ENCODE measurements at places on chromosomes 12 and 14. TPM values are rescaled to one million over a fixed set of nuclear protein-coding genes. Genes with fewer than 3 reads are reported as not detected.

- DNase-seq = peak; percentile 36
Observed at GRCh38 chr12:5254703-5255102, 177.2 kb upstream of the NTF3 start.

- peak; percentile 58 for DNase-seq
Observed at GRCh38 chr14:65286443-65286842, 126.1 kb upstream of the FUT8 start.

DNA sequence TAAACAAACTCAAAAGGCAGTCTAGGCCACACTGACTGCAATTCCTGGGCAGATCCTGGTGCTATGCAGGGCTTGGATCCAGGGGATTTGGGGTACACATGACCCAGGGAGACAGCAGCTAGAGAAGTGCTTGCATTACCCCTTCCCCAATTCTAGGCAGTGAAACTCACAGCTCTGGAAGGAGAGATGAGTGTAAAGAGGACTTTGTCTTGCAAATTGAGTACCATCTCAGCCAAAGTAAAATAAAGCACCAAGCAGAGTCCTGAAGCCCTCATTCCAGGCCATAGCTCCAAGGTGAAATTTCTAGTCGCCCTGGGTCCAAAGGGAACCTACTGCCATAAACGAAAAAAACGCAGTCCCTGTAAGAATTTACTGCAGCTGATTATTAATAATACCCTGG lies 644.9 kb upstream of the FLRT2 start:
- DNase-seq = no peak

- DNase-seq = no peak
Observed at GRCh38 chr14:75543253-75543652, 21.0 kb downstream of the BATF start.

DNA sequence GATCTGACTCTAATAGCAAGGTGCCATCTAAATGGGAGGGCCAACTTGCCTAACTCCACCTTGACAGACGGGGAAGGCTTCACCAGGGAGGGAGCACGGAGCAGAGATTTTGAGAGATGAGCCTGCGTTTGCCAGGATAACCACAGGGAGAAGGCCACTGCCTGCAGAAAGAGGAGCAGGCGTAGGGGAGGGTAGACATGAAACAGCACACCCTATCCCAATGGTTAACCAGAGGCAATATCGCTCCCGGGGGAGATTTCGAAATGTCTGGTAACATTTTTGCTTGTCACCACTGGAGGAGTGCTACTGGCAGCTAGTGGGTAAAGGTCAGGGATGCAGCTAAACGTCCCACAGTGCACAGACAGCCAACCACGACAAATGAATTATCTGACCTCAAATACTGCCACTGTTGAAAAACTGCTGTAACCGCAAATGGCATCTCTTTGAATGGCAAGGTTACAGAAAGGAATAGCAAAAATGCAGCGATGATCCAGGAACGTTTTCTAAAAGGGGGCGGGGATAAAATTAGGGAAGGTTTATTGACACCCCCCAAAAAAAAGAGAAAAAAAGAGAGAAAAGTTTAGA lies 126.0 kb upstream of the ATF7IP start:
- peak; percentile 94 for DNase-seq

GRCh38 chr14:80095623-80096022 lies 115.7 kb downstream of the DIO2 start:
- DNase-seq = peak; percentile 90

DNA sequence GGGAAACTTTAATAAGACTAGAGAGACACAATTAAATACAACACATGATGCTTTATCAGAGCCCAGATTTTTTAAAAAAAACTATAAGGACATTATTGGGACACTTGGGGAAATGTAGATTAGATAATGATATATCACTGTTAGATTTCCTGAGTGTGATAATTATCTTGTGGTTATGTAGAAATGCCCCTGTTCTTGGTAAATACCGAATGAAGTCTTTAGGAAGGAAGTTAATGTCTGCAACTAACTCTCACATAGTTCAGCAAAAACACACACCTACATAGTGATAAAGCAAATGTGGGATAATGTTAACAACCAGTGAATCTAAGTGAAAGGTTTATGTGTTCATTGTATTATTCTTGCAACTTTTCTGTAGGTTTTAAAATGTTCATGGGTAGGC lies 14.6 kb upstream of the CACNB3 start:
- DNase-seq = no peak

DNA sequence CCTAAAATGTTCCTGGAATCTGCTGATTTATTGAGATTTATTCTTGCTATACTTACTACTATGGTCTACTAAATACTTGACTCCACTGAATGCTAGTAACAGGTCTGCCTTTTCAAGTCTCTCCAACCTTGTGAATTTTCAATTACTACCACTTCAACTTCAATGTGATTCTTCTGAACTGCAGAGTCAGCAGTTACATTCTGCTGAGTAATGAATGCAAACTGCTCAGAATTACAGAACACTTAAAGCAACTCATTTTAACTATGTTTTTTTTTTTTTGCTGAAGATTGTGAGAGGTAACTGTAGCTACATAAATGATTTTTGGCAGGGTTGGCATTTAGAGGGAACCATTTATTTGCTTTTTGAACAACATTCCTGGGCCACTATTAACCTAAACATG lies 41.8 kb downstream of the ARF6 start:
- no peak for DNase-seq

- peak; percentile 65 for DNase-seq
Observed at GRCh38 chr12:76085520-76085868, 1.0 kb upstream of the NAP1L1 start.

CLEC6A gene
- total RNA-seq = not detected

NOC4L gene
- total RNA-seq = 10.8 TPM
